ENCODE measurements at places on chromosomes 12 and 14. TPM values are rescaled to one million over a fixed set of nuclear protein-coding genes. Genes with fewer than 3 reads are reported as not detected.

Gene PLEKHG3
- 136 TPM for total RNA-seq

Gene COL2A1
- 0.49 TPM for total RNA-seq

Gene NANOG
- total RNA-seq: not detected

Gene POLE2
- 25.6 TPM for total RNA-seq

Gene OR4K15
- total RNA-seq: not detected

All from mesangial cell (primary cell).